ENCODE measurements at places on chromosomes 7 and 10. TPM values are rescaled to one million over a fixed set of nuclear protein-coding genes. Genes with fewer than 3 reads are reported as not detected.

GRCh38 chr7:96306385-96307125 lies 15.3 kb downstream of the SLC25A13 start:
- no peak for DNase-seq

The RASSF4 gene
- total RNA-seq: 17.9 TPM

DNA sequence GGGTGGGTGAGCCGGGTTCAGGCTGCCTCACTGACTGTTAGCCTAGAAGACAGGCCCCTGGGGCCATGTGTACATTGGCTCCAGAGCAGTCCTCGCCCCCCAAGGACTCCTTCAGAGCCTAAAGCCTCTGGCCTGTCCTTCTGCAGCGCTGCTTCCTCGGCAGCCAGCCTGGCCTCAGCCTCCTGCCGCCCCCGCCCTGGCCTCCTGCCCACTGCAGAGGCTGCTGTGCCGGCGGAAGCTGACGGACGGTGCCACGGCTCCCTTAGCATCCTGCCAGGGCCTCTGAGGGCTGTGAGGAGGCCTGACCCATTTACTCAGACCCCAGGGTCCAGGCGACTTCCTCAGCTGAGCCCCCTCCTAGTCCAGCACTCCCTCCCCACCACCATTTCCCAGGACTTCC lies 4.9 kb downstream of the SRRM3 start:
- DNase-seq: no peak

DNA sequence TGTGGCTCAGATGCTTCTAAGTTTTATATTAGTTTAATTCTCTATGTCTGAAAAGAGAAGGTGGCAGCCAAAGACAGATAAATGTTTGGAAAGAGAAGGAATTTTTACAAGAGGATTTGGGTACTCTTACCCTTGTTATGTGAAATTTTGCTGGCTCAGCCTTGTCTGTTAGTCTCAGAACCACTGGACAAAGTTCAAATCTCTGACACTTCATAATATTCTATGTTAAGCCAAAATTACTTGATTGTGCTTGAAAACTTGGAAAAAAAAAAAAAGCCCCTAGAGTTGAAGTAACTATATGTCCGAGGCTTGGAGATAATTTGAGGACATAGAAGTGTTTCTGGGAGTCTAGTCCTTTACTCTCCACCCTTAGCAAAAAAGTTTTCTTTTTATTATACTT lies 1079.3 kb upstream of the LRRTM3 start:
- DNase-seq: no peak

GRCh38 chr10:7901256-7901655 lies 83.0 kb downstream of the TAF3 start:
- no peak for DNase-seq

DNA sequence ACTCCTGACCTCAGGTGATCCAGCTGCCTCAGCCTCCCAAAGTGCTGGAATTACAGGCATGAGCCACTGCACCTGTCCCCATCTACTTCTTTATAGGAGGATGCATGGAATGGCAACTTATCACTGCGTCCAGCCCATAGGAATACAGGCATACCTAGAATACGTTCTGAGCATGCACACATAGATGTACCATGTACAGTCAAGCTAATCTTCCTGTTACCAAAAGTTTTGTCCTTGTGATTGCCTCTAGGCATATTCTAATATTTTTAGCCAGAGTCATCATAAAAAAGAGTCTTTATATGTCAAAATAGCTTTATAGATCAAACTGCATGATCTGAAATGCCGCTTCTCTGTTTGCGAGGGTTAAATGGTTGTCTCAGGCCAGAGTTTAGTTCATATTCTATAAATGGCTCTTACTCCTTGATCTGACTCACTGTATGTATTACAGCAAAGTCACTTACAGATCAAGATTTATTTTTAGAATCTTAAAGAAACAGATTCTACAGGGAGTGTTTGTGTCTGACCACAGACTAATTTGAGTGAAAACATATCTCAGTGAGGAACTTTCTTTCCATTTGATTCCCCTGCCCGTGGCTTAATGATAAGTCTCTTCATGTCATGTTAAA lies 210.9 kb downstream of the CREB5 start:
- no peak for DNase-seq

The GNGT1 gene
- 0.76 TPM for total RNA-seq

DNA sequence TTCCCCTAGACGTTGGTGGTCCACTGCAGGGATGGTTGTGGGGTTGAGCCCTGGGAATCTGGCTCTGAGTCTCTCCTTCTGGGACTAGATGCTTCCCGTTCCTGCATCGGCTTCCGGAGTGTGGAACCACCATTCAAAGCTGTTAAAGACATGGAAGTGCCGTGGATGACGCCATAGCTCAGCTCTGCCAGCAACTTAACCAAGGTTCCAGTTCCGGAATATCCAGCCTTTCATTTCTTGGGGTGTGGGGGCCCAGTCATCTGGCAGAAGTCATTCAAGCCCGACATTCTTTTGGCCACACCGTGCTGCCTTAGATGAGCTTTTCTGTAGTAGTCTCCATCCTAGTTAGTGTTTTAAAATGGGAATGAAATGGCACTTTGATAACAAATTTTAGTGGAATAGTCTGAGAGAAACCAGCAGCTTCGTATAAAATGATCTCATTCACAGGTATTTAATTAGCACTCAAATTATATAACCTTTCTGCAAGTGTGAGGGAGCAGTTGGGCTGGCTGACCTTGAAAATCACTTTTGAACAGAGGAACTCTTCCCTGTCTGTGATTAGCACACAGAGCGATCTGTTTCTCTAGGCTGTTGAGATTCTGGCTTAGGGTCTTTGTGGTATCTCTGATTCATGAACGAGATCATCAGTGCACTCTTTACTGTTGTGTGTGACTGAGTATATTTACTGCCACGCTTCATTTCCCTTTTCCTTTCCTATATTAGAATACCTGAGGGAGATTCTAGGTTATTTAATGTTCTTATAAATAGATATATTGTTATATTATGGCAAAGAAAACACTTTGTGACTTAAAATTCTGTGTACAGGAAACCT lies 19.9 kb downstream of the LMTK2 start:
- DNase-seq: no peak

DNA sequence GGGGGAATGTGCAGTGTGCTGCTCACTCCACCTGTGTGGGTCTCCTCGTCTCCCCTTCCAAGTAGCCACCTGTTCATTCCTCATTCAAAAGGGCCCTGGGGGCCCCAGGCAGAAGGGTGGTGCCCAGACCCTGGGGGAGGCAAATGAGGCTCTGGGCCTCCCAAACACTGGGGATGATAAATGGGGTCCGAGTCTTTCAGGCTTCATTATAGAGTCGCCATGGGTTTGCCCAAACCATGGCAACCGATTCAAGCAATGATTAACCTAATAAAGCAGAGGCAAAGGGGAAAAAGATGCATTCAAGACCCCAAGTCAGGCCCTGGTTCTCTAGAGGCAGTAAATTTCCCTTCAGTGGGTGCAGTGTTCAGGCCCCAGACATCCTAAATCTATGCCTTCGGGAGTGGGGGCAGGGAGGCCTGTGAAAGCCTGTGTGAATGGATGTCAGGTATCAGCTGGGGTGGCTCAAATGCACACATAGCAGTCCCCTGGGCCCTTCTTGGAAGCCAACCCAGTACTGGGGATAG lies 10.4 kb downstream of the NEUROG3 start:
- no peak for DNase-seq

DNA sequence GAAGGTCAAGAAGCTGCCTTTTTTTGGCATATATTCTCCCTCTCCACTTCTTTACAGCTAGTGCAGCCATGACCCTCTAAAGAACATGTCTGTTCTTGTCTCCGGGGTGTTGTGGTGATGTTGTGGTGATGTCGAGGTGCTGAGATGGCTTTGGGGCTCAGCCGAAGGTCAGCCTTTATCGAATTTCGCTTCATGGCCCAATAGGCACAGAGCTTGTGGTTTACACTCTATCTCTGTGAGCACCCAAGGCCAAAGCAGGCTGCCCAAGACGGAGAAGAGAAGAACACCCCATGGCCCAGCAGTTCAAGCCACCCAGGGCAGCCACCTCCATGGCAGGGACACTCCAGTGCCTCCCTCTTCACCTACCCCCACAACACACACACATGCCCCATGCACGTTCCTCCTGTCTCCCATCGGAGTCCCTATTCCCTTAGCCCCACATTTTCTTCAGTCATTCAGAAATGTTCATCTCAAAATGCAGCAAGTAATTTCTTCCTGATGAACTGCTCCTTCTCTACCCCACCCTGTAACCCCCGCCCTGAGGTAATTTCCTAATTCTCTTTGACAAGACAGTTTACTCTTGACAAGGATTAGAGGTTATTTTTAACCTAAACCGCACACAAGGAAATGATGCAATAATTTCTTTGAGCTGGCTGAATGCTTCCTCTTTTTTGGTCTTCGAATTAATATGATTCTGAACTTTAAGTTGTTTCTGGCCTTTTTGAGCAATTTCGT lies 18.6 kb upstream of the ADRB1 start:
- no peak for DNase-seq

DNA sequence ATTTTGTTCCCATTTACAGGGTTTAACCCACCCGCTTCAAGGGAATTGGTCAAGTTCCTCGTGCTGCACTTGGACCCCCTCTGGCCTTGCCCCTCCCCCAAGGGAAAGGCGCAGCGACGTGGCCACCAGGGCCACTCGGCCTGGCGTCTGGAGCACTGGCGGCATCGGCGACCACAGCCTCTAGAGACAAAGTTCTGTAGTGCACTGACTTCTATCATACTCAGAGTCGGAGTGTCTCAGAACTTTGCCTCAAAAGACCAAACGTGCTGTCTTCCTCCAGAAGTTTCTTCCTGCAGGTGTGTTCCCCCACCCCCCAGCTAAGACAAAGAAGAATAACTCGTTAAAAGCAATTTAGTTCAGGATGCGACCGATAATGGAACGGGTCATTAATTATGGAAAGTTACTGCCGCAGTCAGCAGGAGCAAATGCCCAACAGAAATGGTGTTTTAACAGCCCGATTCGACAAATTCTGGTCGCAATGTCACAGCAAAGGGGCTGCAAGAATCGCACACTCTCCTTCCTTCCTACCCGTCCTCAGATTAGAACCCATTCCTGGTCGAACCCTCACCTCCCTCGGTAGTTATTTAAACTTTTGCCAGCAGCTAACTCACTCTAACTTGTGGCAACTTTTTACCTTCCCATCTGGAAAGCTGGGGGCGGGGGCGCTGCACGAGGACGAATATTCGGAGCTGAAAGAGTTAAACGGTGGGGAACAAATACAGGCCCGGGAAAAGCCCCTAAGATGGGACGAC lies 202.1 kb upstream of the NFE2L3 start:
- DNase-seq: peak; percentile 72

DNA sequence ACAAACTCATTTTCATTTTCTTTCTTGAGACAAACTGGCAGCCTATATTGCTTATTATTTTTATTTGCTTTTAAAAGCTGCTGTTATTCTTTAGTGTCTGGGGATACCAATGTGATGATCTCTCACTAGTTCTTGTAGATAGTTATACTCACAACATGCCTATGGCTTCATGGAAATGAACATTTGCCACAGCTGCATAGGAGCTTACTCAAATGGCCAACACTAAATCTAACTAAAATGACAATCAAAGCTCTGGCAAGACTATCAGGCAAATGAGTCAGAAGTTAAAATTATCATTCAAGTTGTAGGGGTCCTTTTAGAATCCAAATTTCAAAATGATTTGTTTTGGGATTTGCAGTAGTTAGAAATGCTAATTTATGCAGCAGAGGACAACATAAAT lies 225.9 kb downstream of the ANK3 start:
- DNase-seq: no peak

- DNase-seq: no peak
These were observed 128.9 kb upstream of the VWC2 start for GRCh38 chr7:49644396-49645166.

DNA sequence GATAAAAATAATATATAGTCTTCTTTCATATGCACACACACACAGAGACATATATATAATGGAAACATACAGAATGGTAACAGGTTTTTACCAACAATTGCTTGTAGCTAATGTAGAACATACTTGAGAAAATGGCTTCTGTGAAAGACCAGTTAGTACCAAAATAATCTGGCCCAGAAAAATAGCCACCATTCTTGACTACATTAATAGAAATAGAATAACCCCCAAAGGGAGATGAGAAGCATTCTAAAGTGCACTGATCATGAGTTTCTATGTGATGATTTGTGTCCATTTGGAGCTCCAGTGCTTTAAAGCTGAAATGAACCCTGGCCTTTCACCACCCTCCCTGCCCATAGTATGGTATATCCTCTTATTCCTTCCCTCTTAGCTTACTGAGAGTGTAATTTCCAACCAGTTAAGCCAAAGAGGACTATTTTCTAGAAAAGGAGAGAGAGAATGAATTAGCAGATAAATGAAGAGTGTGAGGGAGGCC lies 22.9 kb upstream of the IFIT2 start:
- no peak for DNase-seq

DNA sequence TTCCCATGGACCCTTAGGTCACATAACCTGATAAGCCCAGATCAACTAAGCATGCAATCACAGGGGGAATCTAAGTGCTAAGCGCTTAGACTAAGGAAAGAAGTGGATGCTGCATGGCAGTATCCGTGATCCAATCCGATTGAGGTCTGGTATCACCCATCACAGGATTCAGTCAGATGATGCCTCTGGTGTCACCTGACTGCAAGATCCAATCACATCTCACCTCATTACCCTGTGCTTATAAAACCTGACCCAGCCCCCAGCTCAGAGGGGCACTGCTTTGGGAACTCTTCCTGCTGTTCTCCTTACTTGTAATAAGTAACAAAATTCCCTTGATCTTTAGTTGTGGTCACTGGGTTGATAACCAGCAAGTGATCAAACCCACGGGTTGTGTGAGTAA lies 84.7 kb upstream of the TMEM168 start:
- no peak for DNase-seq

DNA sequence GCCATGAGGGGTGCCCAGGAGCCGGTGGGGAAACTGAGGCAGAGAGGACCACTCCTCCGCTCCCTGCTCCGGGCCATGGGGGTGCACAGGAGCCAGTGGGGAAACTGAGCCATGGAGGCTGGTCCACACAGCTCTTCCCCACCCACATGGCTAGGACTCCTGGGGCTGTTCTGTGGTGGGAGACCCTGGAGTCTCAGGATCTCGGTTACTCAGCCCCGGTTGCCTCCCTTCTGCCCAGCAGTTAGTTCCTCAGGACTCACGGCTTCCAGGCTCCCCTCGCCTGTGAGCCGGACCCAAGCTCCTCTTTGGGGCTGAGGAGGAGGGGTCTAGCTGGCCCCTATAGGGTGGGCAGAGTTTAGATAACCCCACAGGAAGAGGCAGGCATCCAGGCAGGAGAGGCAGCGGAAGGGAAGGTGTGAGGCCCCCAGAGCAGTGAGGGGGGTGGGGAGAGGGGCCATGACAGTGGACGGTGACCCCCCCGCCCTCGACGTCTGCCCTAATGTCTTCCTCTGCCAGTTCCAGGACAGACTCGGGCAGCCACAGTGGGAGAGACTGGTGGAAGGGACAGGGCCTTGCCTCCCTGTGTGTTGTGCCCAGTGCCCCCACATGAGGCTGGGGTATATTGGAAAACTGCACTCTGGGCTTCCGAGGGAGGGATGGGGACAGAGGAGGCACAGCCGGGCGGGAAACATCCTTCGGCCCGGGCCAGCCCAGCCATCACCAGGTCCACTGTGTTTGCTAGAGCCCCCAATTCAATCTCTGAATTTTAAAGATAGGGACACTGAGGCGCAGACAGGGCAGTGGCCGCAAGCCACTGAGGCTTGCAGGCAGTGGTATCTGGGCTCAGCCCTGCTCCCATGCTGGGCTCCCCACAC lies 4.3 kb downstream of the ELFN1 start:
- no peak for DNase-seq

The ACSM6 gene
- total RNA-seq: 5.1 TPM

- DNase-seq: no peak
These were observed 18.0 kb upstream of the ZNF488 start for GRCh38 chr10:47401874-47402640.

- DNase-seq: no peak
These were observed 176.2 kb downstream of the LRMDA start for GRCh38 chr10:75607576-75607975.
